NCI-H1436 (cell line): ENCODE measurements at places on chromosomes 4 and X.

DNA sequence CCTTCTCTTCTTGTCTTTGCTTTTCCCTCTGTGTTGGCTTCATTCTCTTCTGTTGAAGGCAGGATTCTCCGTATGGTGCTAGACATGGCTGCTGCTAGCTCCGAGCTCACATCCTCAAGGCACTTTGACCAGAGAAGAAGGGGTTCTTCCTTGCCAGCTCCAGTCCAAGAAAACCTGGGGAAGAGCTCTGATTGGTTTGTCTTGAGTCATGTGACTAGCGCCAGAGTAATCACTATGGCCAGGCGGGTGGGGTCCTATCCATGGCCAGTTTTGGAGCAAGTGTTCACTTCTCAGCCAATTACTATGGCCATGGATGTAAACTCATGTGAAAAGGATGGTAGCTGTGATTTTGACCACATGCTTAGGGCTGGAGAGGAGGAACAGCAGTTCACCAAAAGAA, 74.2 kb downstream of the CT47B1 start:
- DNase-seq = no peak

GRCh38 chrX:107562482-107562881, 65.8 kb upstream of the PRPS1 start:
- no peak for DNase-seq

DNA sequence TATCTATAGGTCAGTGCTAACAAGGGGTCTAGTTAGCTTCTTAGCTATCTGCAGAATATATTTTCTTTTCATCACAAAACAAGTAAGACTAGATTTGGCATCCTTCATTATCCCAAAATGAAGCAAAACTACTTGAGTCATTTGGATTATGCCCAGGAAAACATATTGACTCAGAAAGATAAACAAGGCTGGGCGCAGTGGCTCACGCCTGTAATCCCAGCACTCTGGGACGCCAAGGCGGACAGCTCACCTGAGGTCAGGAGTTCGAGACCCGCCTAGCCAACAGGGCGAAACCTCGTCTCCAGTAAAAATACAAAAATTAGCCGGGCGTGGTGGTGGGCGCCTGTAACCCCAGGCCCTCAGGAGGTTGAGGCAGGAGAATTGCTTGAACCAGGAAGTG, 18.0 kb upstream of the MND1 start:
- DNase-seq = no peak

DNA sequence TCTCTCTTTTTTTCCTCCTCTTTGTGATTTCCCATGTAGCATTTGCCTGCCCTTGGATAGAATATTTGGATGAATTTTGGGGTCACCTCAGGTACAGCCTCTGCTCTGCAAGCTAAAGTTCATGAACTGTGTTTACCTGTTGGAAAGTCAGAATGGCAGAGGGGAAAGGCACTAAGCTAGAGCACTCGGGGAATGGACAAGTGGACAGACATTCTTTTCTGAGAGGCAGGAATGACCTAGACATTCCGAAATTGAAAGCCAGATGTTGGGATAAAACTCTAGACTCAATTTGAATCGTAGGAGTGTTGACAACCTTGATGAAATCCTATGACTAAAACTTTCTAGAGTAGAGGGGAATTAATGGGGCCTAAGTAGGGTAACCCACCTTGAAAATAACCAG, 56.1 kb downstream of the LUZP4 start:
- no peak for DNase-seq

- no peak for DNase-seq
Measured at GRCh38 chr4:91099666-91100065, 972.5 kb downstream of the CCSER1 start.

DNA sequence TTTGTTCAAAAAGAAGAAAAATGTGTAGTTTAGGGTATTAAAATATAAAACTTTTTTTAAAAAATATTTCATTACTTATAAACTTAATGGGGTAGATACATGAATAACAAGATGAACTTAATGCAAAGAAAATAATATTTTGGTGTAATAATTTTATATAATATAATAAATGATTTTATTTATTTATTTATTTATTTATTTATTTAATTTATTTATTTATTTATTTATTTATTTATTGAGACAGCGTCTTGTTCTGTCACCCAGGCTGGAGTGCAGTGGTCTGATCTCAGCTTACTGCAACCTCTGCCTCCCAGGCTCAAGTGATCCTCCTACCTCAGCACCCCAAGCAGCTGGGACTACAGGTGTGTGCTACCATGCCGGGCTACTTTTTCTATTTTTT, 20.8 kb upstream of the TEX13C start:
- DNase-seq = no peak

GRCh38 chrX:102658556-102658955, 7.3 kb downstream of the GPRASP1 start:
- DNase-seq = no peak

DNA sequence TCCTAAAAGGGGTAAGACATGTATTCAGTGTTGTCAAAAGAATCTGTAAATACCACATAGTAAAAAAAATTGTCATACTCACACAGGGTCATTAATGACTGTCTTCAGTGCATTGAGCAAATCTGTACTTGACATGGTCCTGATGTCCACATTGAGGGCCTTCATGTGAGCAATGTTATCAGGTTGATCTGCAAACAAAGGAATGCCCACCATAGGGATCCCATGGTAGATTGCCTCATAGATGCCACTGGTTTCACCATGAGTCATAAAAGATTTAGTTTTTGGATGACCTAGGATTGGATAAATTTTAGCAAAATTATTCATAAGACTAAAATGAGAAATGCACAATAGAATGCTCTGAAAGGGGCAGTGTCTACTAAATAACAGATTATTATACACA, 38.1 kb upstream of the UGT2B15 start:
- no peak for DNase-seq

- no peak for DNase-seq
Measured at GRCh38 chr4:147370881-147371280, 110.0 kb upstream of the EDNRA start.

DNA sequence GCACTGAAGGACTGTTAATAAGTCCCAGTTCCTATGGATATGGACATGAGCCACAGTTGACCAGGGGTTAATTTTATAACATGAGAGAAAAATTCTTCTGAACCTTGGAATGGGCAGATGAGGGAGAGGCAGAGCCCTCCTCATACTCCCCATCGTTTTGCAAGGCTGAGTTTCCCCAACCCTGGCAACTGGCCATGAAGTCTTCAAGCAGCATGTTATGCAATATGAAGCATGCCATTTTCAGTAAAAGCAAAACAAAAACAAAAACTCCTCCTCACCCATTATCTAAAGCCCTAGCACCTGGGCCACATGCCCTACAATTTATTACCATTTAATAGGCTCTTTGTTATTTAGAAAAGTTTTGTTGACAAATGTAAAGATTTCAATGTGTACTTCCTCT, 64.5 kb downstream of the GPC4 start:
- no peak for DNase-seq

- no peak for DNase-seq
Measured at GRCh38 chr4:113316879-113317278, 267.4 kb downstream of the ANK2 start.

GRCh38 chr4:121227341-121227792, 63.2 kb upstream of the TNIP3 start:
- no peak for DNase-seq

- DNase-seq = no peak
Measured at GRCh38 chr4:163568843-163569242, 74.4 kb downstream of the TMA16 start.

DNA sequence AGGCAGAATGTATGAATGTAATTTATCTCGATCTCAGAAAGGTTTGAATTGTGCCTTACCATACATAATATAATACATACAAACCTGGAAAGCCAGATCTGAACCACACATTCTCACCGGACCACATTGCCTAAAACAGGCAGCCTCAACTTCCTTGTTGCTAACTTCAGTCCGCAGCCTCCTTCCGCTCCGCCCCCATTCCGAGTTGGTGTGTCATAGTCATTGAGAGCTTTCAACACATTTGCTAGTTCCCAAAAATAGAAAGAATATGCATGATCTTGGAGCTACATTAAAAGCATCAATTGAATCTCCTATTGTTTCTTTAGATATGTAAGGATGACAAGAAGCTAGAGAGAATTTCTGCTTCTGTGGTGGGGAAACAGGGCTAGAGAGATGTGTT, 127.2 kb downstream of the ARHGEF9 start:
- DNase-seq = no peak

- DNase-seq = no peak
Measured at GRCh38 chr4:55348466-55348865, 2.4 kb downstream of the SRD5A3 start.

GRCh38 chr4:187309456-187309855, 585.8 kb upstream of the FAT1 start:
- DNase-seq = no peak

GRCh38 chrX:155333544-155334100, 792 bp downstream of the CLIC2 start:
- no peak for DNase-seq

- DNase-seq = no peak
Measured at GRCh38 chr4:96776920-96777527, 937.1 kb downstream of the PDHA2 start.

GRCh38 chr4:76430519-76431388, 4.3 kb upstream of the SHROOM3 start:
- DNase-seq = peak; percentile 29

- DNase-seq = no peak
Measured at GRCh38 chr4:82755650-82756049, 42.9 kb downstream of the SCD5 start.

- DNase-seq = no peak
Measured at GRCh38 chrX:120419463-120419862, 49.6 kb downstream of the LAMP2 start.

DNA sequence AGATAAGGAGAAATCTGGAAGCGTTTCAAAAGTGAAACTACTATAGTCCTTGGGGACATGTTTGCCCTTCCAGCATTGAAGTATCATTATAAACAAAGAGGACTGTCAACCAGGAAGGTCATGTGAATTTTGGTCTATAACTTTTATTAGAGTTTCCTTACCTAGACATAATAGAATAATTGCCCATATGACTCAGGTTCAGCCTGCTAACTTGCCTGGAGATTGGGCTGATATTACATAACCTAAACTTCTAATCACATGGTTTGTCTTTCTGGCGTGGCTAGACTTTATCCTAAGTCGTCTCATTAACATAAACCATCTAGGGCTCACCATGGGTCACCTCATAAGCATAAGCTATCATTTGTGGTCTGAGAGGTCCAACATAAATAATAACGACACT, 775.9 kb downstream of the CENPC start:
- no peak for DNase-seq

DNA sequence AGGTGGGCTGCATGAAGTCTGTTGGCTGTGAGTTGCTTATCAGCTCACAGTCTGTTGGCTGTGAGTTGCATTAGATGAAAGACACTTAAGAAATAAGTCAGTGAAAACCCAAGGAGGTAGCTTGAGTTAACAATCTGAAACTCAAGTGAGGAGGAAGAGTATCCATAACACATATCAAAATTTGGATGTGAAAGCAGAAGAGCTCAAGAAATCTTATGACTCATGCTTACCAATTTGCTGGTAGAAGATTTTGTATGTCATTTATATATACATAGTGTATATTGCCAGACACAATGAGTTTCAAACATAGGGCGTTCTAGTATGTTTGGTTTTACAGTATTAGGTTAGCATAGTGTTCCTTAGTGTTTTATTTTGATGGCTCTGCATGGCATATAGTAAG, 107.4 kb downstream of the DDIT4L start:
- DNase-seq = no peak

- DNase-seq = no peak
Measured at GRCh38 chr4:24630937-24631336, 46.6 kb upstream of the DHX15 start.

DNA sequence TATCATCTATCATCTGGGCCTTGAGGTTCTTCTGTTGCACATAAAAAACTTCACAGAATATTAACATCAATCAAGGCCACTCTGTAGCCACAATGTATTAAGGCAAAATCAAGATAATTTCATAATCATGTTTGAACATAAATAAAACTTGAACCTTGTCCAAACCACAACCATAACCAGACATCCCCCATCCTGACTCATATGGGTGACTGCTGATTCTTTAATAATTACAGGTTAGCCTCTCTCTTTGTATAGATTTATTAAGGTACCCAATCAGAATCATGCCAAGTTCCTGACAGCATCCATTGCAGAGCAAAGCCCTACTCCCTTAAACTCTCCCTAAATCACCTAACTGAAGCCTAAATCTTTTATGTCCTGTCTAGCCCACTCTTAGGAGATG, 16.7 kb upstream of the AREG start:
- no peak for DNase-seq

- no peak for DNase-seq
Measured at GRCh38 chr4:77623091-77623490, 17.5 kb downstream of the CXCL13 start.

GRCh38 chrX:96721354-96721753, 36.7 kb downstream of the DIAPH2 start:
- no peak for DNase-seq

DNA sequence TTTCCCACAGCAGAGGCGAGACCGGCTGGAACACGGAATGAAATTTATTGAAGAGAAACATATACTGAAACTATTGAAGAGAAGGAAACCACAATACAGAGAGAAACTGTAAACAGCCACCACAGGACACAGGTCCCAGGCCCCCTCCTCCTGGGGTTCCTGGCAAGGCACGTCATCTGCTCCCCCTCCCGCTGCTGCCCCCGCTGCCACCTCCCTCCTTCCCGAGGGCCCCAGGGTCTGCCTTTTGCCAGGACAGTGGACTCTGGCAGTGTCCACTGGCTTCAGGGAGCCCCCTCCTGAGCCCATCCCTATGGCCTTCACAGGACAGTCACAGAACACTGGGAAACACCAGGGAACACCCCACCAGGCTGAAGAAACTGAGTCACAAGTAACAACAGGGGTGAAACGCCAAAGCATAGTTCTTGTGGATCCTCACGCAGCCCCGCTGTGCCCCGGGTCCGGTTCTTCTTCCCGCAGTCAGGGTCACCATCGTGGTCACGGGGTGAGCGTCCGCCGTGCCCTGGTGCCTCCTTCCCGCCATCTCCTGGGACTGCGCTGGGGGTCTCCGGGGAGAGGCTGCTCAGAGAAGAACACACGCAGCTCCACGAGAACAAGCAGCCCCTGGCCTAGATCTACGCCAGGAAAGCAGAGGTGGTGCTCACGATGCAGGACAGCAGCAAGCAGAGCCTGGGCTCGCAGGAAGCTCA, 5.4 kb downstream of the PNMA6E start:
- no peak for DNase-seq

DNA sequence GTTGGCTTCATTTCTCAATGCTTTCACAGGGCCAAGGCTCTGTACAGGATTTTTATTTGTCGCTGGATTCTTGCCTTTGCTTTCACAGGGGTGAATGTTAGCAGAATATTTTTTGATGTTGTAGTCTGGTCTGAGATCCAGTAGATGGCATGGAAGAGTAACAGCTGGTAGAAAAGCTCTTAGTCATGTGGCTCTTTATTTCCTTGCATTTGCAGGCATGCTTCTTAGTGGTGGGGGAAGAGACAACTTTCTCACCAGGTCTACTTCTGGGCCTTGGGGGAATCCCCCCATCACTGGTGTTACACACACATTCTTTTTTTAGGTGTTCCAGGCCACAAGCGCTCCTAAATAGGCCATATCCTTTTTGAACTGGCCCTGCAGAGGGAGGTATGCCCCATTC, 58.2 kb upstream of the DKK2 start:
- no peak for DNase-seq

GRCh38 chrX:112846187-112846586, 5.6 kb upstream of the AMOT start:
- DNase-seq = no peak

- no peak for DNase-seq
Measured at GRCh38 chr4:83753260-83753659, 217.4 kb downstream of the GPAT3 start.

- no peak for DNase-seq
Measured at GRCh38 chrX:16033331-16033730, 90.0 kb upstream of the GRPR start.
